KG1 (cell line): ENCODE measurements at places on chromosomes 11 and 22.
A peak's percentile ranks its signal among the peaks of the same experiment; 100 is the strongest.

DNA sequence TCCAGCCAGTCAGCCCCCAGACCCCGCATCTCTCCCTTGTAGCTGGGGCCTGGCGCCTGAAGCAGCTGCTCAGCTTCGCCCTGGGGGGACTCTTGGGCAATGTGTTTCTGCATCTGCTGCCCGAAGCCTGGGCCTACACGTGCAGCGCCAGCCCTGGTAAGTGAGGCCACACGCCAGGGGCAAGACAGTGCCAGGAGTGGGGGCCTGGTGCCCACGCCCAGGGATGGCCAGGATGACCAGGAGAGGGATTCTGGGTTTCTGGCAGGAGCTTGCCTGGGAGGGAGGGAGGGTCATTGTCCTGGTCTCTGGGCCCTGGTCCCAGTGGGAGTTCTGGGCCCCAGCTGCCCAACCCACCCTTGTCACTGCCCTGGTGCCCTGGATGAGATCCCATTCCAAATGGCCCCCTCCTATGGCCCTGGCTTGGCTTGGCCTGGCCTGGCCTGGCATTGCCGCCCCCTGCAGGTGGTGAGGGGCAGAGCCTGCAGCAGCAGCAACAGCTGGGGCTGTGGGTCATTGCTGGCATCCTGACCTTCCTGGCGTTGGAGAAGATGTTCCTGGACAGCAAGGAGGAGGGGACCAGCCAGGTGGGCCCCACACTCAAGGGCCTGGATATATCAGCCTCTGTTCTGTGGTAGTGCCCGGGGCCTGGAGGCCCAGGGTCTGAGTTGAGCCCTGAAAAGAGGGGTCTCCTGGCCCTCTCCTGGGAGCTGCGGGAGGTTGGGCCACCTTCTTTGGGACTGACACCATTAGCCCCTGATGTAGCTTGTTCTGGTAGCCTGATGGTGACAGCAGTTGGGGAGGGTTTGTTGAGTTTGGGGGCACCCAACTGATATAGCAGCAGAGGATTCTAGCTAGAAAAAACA, 3.7 kb downstream of the SLC39A13 start:
- no peak for DNase-seq

DNA sequence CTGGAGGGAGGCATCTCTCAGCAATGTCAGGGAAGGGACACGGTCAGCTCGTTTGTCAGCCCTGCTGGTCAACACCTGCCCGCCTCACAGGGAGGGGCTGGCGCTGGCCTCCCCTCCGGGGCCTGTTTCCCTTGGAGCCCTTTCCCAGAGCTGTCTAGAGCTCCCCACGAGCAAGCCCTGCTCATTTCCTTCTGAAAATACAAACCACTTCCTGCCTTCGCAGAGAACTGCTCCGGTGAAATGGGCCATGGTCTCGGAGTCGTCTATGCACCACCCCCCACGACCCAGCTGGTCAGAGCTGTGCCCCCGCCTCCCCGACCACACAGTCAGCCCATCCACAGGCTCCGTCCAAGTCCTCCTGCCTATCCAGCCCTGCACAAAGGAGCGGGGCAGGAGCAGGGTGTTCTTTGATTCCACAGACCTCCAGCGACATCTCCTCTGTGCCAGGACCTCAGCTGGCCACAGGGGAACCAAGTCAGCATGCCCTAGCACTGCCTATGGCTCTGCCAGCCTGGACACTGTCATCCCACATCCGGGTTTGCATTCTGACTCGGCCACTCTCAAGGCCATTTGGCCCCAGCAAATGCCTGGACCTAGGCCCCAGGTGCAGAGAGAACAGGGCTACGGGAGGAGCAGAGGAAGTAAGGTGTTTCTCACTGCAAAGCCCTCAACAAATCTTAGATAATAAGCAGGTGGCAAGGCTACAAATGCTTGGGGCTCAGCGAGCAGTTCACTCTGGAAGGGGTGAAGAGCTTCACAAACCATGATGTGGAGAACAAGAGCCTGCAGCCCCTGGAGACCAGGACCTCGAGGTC, 82.1 kb upstream of the WNT11 start:
- peak; percentile 82 for DNase-seq

DNA sequence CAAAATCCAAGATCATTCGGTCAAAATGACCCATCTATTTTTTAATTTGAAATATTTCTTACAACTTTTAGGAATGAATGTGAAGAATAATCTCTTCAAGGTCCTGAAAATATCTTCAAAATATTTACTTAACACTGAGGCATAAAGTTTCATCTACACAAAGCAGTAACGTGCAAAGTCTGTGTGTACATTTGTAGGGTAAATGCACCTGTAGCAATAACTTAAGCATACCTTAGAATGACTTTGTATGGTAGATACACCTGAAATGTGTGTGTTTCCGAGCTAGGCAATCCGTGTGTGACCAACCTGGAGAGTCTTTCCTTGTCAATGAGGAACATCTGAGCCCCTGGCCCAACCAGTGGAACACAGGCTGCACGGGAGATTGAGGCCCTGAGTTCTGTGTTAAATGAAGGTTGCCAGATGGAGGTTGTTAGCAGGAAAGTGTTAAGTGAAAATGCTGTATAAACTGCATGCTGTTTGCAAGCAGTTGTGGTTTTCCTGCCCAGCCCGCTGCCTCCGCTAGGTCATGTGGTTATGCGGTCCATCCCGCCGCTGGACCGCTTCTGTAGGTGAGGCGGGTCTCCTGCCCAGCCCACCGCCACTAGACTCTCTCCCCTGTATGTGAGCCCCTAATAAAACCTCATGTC, 7.6 kb upstream of the CTR9 start:
- peak; percentile 56 for DNase-seq

- no peak for DNase-seq
Measured at GRCh38 chr11:45625611-45626010, 39.8 kb downstream of the CHST1 start.

GRCh38 chr22:22058633-22059290, 76.2 kb upstream of the TOP3B start:
- DNase-seq = no peak
